ENCODE measurements at places on chromosomes 16 and 17. TPM values are rescaled to one million over a fixed set of nuclear protein-coding genes. Genes with fewer than 3 reads are reported as not detected.
A peak's percentile ranks its signal among the peaks of the same experiment; 100 is the strongest.

DNA sequence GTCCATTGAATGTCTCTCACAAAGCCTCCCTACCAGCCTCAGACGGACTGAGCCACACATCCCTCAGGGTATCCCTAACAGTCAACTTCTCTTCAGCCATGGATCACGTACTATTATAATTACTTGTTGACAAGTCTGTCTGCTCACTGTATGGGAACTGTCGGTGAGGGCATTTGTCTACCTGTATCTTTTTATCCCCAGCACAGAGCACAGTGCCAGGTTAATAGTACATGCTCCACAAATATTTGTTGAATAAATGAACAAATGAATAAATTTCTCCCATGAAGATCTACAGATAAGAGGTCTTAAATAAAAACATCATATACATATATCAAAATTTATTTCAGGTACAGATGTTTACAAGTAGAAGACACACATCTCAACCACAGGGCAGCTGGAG is 414.0 kb downstream of the SOX9 start:
- DNase-seq = no peak

GRCh38 chr16:8665529-8665928 is 8.9 kb upstream of the ABAT start:
- DNase-seq = no peak

- DNase-seq = peak; percentile 85
Measured at GRCh38 chr16:24010440-24011089, 174.8 kb downstream of the PRKCB start.

- DNase-seq = no peak
Measured at GRCh38 chr16:51508490-51509212, 357.6 kb upstream of the SALL1 start.

- no peak for DNase-seq
Measured at GRCh38 chr17:61450641-61451537, 1.3 kb upstream of the TBX4 start.

Gene KCNAB3
- total RNA-seq = 0.68 TPM

Gene SLC12A3
- total RNA-seq = not detected

Gene ARHGDIG
- 1.2 TPM for total RNA-seq
